ENCODE measurements at places on chromosomes 6 and 20.

DNA sequence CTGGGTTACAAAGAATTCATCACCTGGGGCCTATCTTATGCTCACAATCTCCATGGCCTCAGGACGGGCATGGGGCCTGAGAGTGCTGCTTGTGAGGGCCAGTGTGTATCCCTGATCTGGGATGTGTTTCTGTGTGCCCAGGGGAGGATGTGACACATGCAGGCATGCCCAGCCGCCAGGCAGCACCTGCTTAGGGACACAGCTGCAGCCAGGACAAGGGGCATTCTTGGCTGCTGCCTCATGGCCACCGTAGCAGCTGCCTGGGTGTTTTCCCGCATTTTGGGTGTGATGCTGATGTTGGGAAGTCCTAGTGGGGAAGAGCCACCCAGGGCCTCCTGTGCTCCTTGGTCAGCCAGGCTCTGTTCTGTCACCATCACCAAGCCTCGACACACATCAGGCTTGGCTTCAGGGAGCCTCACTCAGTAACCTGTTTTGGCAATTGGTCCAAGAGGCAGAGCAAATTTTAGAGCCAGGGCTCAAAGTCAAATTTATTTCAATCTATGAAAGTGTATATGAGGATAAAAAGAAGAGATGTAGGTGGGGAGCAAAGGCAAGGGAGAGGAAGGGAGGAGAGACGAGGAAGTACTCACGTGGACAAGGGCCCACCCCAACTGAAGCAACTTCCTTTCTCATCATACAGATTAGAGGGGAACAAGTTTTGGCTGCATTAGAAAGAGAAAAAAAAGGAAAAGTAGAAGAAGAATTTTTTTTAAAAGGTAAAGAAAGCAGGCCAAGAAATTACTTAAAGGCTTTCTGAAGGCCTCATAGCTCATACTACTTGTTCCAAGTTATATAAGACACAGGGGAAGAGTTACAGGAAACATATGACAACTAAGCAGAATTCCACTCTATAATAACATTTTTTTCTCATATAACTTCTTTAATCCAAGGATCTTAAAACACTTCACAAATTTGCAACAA, 269.9 kb upstream of the SUPT3H start:
- DNase-seq = no peak

- no peak for DNase-seq
Measured at GRCh38 chr6:73043446-73043845, 181.8 kb downstream of the KHDC1L start.

- DNase-seq = no peak
Measured at GRCh38 chr6:42947950-42948349, 12.6 kb upstream of the GNMT start.

GRCh38 chr6:169000022-169000421, 253.6 kb downstream of the THBS2 start:
- no peak for DNase-seq

- peak; percentile 13 for DNase-seq
Measured at GRCh38 chr6:220721-221475, 71.4 kb upstream of the DUSP22 start.

GRCh38 chr20:33275871-33276270, 7.1 kb upstream of the BPIFB1 start:
- DNase-seq = no peak

- DNase-seq = no peak
Measured at GRCh38 chr6:157498817-157499216, 117.8 kb downstream of the ZDHHC14 start.

DNA sequence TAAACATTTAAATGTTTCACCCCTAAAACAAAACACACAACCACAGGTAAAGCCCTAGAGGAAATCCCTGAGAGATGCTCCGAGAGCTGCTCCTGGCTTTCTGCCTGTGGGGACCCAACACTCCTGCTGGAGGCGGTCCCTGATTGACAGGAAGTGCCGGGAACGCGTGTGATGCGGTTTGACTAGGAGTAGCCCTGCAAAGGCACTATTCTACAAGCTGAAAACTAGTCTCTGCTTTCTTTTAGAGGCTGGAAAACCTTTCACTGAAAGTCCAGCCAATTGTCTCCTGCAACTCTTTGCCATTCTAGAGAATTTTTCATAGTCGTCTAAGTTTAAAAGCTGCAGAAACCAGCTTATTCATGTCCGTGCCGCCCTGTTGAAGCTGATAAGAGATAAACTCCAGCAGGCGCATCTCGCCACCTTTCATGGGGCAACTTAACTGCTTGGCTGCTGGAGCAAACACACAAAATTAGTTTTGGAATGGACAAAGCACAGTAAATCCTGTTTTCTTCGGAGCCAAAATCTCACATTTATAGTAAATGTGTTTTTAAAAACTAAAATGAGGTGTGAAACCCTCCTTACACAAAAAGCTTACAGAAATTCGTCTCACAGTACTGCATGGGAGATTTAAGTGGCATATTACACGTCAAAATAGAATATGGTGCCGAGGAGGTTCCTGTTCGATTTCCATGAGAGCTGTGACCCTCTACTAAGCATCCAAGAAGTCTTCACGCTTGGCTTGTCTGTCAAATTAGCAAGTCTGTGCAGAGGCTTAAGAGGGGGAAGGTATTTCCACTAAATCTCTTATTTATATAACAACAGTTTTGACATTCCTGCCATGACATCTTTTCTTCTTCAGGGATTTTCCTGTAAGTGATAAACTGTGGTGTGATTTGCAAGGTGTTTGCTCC, 46.9 kb downstream of the DACT2 start:
- no peak for DNase-seq

DNA sequence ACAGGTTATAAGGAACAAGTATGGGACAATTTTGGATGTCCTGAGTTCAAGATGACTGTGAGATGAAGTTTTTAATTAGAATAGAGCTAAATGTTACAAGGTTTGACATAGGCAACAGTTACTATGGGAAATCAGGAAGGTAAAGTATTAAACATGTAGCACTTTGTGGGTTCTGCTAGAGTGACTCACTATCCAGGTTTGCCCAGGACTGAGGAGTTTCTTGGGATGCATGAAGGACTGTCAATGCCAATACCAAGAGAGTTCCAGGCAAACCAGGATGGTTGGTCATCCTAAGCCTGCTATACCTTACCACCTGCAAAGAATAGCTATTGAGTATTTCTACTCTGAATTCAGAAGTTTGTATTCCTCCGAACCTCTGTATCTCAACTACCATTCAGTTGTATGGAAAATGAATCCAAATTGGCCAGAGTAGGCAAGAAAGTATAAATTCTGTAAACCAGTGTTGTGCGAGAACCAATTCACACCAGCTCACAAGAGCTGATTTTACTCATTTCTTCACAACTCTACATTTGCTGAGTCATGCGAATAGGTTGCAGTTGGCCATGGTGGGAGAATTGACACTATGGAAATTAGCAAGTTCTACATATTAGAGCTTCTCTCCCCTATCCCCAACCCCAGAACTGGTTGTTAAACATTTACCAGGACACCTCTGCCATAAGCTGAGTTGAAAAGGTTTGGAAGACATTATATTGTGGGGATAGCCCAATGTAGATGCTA, 449.5 kb downstream of the PLCB1 start:
- no peak for DNase-seq

DNA sequence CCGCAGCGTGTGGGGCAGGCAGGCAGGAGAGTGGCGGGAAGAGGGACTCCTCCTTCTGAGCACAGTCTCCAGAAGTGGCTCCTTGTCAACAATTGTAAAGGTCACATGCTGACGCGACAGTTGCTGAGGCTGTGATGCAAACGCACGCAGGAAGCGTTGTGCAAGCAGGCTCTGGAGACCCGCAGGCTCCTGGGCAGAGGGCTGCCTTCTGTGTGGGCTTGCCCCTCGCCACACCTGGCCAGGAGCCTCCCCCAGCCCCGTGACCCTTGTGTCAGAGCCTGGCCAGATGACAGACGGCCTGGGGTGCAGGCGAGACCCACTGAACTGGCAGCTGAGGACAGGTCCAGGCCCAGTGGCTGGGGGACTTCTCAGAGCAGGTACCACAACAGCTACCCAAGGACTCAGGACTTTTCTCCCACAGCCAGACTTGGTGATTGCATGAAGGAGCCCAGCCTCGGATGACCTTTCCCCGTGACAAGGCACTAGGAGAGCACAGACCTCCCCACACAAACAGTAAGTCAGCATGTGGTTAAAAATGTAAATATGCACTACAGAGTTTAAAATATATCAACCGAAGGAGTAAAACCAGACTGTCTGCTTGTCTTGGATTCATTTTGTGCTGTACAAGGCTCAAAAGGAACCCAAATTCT, 222.1 kb upstream of the RREB1 start:
- peak; percentile 21 for DNase-seq

- DNase-seq = no peak
Measured at GRCh38 chr20:18638768-18639167, 50.9 kb downstream of the DTD1 start.

GRCh38 chr6:145963216-145964068, 716 bp downstream of the SHPRH start:
- DNase-seq = peak; percentile 69

- no peak for DNase-seq
Measured at GRCh38 chr6:37110500-37111461, 59.2 kb upstream of the PIM1 start.

- DNase-seq = no peak
Measured at GRCh38 chr6:44029444-44030185, 97.6 kb downstream of the MRPL14 start.

- no peak for DNase-seq
Measured at GRCh38 chr6:153208706-153209105, 77.6 kb upstream of the RGS17 start.

GRCh38 chr6:35381132-35381531, 38.8 kb downstream of the PPARD start:
- DNase-seq = no peak

GRCh38 chr20:44646023-44646640, 5.4 kb downstream of the ADA start:
- DNase-seq = no peak

GRCh38 chr20:48845721-48846306, 18.0 kb upstream of the PREX1 start:
- no peak for DNase-seq

DNA sequence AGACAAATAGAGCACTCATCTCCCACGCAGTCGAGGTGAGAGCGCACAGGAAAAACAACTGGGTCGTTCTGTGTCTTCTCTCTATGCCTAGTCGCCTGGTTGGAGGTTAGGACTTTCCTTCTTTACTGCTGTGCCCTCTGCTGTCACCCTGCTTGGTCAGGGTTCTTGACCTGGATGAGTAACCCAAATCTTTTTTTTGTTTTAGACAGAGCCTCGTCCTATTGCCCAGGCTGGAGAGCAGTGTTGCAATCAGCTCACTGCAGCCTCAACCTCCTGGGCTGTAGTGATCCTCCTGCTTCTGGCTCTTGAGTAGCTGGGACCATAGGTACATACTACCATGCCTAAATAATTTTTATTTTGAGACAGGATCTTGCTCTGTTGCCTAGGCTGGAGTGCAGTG, 24.5 kb downstream of the PRPF6 start:
- DNase-seq = no peak

GRCh38 chr6:53721766-53722165, 56.2 kb upstream of the KLHL31 start:
- DNase-seq = no peak

DNA sequence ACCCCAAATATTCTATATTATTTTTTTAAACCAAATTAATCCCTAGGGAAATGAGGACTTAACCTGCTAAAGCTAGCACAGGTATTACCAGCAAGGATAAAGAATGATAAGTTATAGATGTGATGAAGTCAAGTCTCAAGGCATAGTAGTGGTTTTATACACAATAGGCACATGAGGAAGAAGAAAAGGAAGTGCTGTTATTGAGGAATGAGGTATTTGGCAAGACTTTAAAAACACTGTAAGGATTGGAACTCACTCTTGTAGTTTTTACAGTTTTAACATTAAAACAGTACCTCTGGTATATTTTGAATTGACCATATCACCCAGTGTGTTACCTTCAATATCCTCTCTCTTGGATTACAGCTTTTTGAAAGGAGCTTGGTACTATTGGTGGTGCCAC, 54.6 kb downstream of the PHF3 start:
- no peak for DNase-seq

- no peak for DNase-seq
Measured at GRCh38 chr6:3500262-3501014, 43.6 kb upstream of the SLC22A23 start.

DNA sequence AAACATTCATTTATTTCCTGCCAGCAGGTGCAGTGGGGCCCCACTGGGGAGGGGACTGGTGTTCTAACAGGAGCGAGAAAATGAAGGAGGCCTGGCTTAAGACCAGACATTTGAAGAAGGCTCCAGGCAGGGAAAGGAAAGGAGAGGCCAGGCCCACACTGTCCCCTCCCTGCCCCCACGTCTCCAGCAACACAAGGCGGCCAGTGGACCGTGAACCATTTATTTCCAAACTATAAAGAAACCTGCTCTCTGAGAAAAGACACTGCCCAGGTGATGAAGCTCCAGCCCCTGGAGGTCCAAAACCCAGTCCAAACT, 41.4 kb upstream of the CDH22 start:
- no peak for DNase-seq

- DNase-seq = no peak
Measured at GRCh38 chr6:165049362-165049761, 260.0 kb downstream of the C6orf118 start.

DNA sequence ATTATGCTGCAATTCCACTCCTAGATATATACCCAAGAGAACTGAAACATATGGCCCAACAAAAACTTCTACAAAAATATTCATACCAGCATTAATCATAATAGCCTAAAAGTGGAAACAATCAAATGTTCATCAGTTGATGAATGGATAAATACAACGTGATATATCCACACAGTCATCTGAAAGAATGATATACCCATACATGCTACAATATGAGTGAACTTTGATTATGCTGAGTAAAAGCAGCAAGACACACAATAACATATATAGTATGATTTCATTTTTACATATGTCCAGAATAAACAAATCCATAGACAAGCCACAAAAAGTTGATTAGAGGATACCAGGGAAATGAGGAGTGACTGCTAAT, 30.7 kb downstream of the CDK19 start:
- no peak for DNase-seq

- DNase-seq = no peak
Measured at GRCh38 chr6:13480631-13481501, 6.5 kb downstream of the GFOD1 start.

DNA sequence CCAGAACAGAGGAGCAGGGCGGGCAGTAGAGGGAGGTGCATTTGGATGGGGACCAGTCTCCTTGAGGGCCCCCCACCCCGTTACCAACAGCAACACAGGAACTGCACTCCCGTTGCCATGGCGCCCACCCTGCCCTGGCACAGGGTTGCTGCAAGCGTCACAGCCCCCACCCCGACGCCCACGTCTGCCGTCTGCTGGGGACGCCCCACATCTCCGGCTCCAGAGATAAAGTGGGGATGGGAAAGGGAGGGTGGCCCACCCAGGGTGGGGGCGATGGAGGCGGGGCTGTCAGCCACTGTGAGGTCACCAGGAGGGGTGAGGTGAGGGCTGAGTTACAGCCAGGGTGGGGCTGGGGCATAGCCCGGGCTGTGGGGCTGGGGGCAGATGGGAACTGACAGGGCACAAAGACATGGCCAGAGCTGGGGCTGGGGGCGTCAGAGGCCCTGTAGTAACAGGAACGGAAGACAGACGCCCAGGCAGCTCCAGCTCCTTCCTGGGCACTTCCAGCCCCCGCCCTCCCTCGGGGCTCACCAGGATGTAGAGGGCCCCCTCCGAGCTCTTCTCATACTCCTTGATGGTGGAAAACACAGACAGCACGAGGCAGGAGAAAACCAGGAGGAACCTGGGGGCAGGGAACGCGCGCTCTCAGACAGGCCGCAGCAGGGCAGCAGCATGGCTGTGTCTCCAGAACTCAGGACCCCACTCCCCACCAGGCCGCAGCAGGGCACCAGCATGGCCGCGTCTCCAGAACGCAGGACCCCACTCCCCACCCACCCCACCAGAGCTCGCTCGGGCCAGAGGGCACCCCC, 26.0 kb downstream of the KCNQ2 start:
- DNase-seq = no peak

- DNase-seq = no peak
Measured at GRCh38 chr6:73234733-73235132, 9.4 kb upstream of the KHDC1L start.

Data from ascending aorta (tissue), 2 donors.